ENCODE measurements at places on chromosomes 1 and 21.

DNA sequence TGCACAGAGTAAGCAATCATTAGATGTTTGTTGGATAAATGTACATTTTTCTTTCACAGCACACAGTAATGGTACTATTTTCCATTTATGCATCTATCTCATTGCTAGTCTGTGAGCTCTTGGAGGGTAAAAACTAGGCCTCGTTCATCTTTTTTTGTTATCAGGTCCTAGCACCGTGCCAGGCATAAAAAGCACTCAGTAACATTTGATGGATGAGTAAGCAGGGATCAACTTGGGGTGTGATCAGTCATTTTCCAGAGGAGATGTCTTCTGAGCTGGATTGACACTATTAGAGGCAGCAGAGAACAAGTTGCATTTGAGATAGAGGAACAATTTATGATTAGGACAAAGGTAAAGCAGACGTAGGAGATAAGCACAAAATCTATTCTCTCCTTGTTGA is 4.3 kb upstream of the VTCN1 start:
- DNase-seq = no peak

- DNase-seq = no peak
These were observed 463.5 kb downstream of the SMYD3 start for GRCh38 chr1:246043556-246043955.

GRCh38 chr1:41046347-41046775 is 24.8 kb upstream of the SLFNL1 start:
- no peak for DNase-seq

GRCh38 chr1:47781171-47781959 is 215.8 kb downstream of the TRABD2B start:
- DNase-seq = no peak

DNA sequence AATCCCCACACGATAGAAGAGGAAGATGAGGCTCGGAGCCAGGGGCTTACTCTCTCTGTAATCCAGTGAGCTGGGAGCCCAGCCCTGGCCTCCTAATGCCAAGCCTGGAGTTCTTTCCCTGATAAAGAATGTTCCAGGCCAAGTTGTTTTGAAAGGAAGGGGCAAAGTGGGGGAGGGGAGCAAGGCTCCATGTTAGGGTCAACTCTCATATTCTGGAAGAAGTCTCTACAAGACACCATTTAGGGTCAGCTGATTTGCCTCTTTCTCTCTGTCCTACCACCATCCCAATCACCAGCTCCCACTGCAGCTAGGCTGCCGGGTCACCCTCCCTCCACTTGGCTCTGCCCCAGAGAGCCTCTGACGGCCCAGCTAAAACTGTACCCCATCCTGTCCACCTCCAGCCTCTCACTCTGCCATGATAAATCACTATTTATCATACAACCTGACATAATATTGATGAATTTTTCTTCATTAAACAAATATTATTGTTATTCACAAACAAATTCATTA is 95.0 kb downstream of the GLIS1 start:
- DNase-seq = no peak

- DNase-seq = no peak
These were observed 70.6 kb downstream of the ALG14 start for GRCh38 chr1:95002164-95002539.

GRCh38 chr1:11782127-11782708 is 20.2 kb downstream of the C1orf167 start:
- DNase-seq = no peak

GRCh38 chr1:37497832-37498231 is 16.7 kb downstream of the MEAF6 start:
- DNase-seq = no peak

All from stimulated activated CD4-positive, alpha-beta T cell treated with anti-CD3 and anti-CD28 coated beads, Interleukin-15, amount 100 ng/mL, for 1 hour (primary cell).